ENCODE measurements at places on chromosomes 6 and 20.

- DNase-seq = no peak
These were observed 26.6 kb upstream of the C6orf58 start for GRCh38 chr6:127550403-127550802.

DNA sequence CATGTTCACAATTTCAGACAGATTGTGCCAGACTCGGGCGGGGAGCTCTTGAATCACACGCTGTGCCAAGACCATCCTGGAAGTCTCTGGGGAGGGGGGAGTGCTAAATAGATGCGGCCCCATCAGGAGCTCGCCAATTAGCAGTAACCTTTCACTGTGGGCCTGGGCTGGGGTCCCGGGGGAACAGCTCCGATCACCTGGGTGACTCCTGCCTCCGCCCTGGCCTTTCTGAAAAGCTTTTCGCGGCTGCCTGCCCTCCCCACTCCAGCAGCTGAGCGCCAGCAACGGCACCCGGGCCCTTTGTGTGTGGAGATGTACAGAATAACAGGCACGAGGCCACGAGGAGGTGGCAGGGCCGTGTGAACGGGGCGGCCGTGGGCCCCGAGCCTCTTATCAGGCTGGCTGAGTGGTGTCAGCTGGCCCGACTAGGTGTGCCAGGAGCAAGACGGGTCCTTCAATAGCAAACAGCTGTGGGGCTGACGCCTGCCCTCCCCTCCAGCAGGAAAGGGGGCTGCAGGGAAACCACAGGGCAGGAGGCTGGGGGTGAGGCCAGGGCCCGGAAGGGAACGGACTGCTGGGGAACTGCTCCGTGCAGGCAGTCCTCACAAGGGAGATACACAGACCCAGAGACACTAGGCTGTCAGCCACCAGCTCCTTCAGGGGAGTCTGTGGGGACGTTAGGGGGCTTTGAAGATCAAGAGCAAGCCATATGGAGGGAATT, 56.8 kb downstream of the NOL4L start:
- peak; percentile 95 for DNase-seq

- DNase-seq = no peak
These were observed 15.5 kb upstream of the ZFP57 start for GRCh38 chr6:29696147-29697125.

DNA sequence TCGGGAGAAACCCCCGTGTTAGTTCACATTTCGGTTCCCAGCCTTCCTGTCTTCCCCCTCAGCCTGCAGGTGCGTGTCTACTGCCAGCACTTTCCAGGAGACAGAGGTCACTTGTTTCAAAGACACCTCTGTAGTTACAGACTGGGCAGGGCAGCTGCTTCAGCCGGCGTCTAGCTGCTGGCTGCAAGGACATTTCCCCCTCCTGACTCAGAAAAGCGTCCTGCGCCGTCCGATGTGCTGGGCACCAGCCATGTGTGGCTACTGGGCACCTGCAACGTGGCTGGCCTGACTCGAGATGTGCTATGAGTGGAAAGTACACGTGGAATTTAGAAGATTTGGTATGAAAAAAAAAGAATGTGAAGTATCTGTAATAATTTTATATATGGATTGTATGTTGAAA, 37.6 kb downstream of the RRBP1 start:
- no peak for DNase-seq

DNA sequence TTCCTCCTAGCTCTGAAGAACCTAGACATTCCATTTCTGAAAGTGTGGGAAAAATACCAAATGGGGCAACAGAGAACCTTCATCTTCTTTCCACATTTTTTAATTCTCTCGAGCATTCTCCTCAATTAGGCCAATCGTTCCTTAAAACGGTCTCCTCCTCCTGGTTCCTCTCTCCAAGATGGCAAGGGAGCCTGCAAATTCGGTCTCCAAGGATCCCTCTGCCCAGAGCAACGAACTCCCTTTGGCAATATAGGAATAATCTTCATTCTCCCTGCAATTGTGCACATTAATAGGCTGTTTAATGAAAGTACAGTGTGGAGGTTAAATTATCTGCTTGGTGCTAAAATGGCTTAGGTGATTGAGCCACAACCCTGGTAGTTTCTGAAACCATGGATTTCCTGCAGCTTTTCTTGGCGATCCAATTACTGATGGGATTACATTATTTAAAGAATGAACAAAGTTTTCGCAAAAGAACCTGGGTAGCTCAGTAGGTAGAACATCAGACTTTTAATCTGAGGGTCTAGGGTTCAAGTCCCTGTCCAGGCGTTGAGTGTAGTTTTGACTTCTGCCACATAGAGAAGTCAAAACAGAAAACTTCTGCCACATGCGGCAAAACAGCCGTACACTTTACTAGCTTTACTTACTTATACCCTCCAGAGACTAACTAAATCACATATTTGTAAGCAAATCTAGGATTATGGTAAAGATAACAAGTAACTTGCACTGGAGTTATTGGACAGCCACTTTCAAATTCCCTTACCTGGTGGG, 102.9 kb upstream of the ZNF184 start:
- no peak for DNase-seq

DNA sequence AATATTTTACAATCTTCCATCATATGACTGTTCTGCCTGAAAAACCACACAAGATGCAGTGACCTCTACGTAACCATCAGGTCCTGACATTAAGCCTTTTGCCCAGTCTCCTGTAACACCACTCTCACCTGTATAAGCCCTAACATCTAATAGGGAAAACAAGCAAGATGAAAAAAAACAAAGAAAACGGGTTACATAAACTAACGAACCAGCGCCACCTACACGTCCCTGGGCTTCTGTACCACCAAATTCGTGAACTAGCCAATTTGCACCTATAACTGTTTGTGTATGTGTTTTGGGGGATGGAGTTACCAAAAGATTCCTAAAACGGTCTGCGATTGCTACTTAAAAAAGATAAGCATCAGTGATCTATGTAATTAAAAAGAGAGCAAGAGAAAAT, 70.2 kb downstream of the BLOC1S5 start:
- DNase-seq = no peak

- DNase-seq = no peak
These were observed at the start of gene GPX5 for GRCh38 chr6:28525496-28526039. GPX5 (plus strand) TSS chr6:28525881; CDS start chr6:28526014, 133 bp downstream.

DNA sequence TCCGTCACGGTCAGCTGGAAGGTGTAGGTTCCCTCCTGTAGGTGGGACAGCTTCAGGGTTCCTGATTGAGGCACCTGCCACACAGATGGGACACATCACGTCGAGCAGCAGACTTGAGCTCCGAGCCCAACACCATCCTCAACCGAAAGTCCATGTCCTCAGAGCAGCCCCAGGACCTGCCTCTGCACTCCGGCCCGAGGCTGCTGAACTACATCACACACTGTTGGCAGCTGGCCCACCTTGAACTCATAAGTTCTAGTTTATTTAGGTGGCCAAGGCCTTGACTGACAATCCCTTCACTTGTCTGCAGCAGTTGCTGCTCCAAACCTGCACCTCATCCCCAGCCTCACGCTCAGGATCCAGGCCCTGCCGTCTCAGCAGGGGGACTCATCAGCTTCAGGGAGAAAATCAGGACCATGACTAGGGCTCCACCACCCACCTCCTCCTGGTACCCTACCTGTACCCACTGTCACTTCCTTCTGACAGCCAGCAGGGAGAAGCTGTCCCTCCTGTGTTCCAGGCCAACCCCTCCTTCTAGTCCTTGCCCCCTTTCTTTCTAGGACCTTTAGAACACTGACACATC, 21.0 kb downstream of the LRP11 start:
- no peak for DNase-seq

DNA sequence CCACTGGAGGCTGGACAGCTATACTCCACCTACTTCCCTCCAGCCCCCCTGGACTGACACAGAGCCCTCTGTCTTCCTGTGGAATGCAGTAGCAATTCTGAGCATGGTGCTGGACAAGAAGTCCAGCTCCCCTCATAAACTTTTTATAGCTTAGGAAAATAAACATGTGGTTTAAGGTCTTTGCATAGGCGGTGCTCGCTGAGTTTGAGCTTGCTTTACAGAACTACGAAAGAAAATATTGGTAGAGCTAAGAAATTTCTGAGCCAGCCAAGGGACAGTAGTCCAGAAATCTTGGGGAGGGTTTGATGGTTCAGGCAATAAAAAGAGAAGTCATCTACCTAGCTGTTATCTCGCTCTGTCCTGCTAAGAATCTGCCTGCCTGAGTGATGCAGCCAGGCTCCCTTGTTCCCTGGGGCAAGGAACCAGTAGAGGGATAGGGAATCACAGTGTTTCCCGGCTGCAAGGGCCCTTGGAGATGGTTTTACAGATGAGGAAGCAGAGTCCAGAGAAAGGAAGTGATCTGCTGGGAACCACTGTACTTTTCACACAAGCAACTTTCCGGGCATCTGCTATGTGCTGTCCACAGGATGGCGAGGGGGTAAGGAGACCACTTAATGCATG, 343.4 kb downstream of the CDC5L start:
- no peak for DNase-seq

GRCh38 chr20:7355051-7355450, 585.2 kb downstream of the HAO1 start:
- no peak for DNase-seq

DNA sequence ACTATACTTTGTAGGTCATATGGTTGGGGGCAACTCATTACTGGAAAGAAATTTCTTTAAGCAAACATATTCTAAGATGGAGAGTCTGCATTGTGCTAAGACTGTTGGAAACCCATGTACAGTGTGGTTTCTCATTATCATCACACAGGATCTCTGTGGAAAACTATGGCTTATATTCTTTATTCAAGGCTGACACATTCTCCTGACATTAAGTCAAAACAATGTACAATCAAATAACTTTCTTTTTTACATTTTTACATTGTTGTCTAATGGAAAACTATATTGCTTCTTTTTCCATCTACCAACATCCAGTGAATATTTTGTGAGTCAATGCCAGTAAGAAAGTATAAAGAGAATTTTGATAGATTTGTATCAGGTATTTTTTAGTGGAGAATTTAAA, 417.6 kb downstream of the GRIK2 start:
- no peak for DNase-seq

DNA sequence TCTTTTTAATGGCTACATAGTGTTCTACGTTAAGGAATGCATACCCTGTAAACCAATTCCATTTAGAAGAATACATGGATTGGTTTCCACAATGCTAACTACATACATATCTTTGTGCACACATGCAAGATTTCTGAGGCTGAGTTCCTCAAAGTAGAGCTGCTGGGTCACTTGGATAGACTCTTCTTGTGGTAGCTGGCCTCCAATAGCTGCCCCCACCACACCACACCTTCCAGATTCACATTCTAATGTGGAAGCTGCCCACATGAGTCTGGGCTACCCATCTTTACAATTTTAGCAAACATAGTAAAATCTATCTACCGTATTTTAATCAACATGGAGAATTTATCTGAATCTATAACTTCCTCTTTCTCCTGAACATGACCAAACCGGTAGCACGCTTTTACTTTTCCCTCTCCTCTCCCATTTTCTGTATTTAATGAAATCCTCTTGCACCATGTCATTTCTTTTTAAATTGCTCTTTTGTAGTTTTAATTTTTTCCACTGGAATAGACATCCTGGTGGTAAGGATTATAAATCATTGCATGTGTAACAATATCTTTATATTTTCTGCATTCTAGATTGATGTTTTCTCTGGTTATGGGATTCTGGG, 74.7 kb upstream of the CITED2 start:
- DNase-seq = no peak

GRCh38 chr6:145863988-145864616, 49.5 kb upstream of the FBXO30 start:
- DNase-seq = no peak

DNA sequence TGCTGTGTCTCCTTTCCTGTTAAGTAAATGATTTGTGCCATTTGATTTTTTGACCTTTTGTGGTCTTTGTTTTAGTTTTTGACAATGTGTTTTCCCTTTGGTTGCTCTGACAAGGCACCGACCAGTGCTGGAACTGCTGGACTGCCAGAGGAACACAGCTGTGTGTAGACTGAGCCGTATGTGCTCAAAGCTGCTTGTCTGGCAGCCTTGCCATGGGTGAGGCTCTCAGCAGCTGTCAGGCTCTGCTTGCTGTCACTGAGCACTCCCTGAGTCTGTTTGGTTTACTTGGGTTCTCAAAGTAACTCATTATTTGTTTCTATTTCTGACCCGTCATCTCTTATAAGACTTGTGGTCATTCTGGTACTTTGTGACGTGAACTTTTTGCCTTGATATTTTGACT, 15.1 kb upstream of the SNRPB start:
- no peak for DNase-seq

DNA sequence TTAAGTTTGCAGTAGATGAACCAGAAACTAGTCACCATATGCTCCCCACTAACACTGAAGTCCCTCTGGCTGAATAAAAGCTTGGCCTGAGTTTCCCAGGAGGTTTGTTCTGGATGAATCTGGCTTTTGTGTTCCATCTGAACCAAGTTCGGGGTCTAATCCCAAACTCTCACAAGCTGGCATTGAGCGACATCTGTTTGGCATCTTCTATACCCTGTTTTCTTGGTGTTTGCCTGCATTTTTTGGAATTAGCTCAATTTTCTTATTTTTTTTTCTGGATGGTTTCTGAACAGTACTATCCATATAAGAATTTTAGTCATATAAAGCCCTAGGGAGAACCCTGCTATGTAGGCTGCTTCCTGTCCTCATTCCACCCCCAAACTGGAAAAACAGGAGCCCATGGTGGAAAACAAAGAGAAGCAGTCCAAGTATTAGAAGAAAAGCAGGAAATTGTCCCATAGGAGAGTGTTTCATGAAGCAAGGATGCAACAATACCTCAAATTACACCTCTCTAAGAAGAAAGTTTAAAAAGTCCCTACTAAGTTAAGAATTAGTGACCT, 737.1 kb downstream of the DHX35 start:
- DNase-seq = no peak

DNA sequence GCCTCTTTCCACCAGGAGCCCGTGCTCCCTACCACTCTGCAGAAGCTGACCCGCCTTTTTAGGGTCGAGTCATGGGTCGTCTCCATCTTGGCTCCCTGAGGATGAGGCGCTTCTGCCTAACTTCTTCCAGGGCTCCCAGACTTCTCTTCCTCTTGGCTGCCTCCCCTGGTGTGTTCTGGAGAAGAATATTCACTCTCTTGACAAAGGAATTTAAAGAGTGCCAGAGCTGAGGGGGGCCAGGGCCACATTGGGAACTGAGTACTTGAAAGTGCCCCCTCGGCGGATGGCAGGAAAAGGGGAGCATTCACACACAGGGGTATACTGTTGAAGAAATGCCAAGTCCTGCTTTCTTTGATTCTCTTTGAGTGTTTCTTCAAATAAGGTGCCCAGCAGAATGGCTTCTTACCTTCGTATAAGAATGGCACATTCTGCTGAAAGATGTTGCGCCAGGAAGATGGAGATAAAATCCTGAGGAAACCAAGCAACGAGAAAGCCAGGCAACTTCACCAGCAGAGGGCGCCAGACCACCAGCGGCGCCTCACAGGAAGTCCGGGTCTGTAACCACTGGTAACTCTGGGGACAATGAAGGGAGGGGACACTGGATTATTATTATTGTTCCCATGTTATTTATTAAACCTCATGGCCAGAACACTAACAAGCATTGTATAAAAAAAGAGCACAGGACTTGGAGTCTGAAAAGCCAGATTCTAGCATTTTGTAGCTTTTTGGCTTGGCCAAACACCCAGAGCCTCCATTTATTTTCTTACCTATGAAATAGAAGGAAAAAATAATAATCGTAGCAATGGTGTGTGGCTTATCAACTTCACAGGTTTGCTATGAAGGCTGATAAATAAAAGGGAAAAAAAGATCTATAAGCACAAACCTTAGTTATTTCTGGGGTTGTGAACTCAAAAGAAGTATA, 176.7 kb downstream of the HACE1 start:
- DNase-seq = peak; percentile 16

GRCh38 chr6:29665942-29666825, 9.3 kb downstream of the MOG start:
- DNase-seq = no peak

Data from NCI-H1092 (cell line).